Stimulated activated CD8-positive, alpha-beta memory T cell treated with anti-CD3 and anti-CD28 coated beads, Interleukin-15, amount 100 ng/mL, for 1 hour (primary cell): ENCODE measurements at places on chromosomes 5 and 9.

- no peak for DNase-seq
Measured at GRCh38 chr5:39399135-39400036, 25.4 kb downstream of the DAB2 start.

- no peak for DNase-seq
Measured at GRCh38 chr9:116959809-116960208, 272.7 kb downstream of the TRIM32 start.

- no peak for DNase-seq
Measured at GRCh38 chr9:111715471-111715870, 54.1 kb downstream of the GNG10 start.

GRCh38 chr9:82651474-82651873 is 411.5 kb downstream of the RASEF start:
- DNase-seq = no peak

- no peak for DNase-seq
Measured at GRCh38 chr9:22415941-22416691, 30.5 kb upstream of the DMRTA1 start.

DNA sequence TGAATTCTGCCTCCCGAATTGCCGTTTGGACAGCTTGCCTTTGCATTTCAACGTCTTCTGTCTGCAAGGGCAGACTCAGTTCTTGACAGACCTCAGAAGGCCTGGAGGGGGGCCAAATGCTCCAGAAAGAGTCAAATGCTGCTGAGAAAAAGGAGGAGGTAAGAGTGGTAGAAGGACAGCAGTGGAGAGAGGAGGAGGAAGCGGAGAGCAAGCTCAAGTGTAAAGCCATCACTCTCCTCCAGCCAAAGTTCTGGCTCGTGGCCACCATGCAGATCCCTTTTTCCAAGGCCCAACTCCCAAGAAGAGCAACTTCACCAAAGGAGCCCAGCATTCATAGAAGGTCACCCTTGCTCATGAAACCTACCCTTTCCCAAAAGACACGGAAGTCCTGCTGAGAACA is 36.9 kb upstream of the SMIM23 start:
- DNase-seq = no peak
